ENCODE measurements at places on chromosomes 5 and 9. TPM values are rescaled to one million over a fixed set of nuclear protein-coding genes. Genes with fewer than 3 reads are reported as not detected.

C6 gene
- not detected for total RNA-seq

ISCA1 gene
- total RNA-seq = 9.7 TPM

ENTREP1 gene
- 4.2 TPM for total RNA-seq

CD14 gene
- 15.1 TPM for total RNA-seq

MBLAC2 gene
- total RNA-seq = 10.5 TPM

CYLC2 gene
- total RNA-seq = not detected

OBP2B gene
- not detected for total RNA-seq

SPATA9 gene
- not detected for total RNA-seq

TAF11L10 gene
- total RNA-seq = not detected

WNT8A gene
- not detected for total RNA-seq

DNA sequence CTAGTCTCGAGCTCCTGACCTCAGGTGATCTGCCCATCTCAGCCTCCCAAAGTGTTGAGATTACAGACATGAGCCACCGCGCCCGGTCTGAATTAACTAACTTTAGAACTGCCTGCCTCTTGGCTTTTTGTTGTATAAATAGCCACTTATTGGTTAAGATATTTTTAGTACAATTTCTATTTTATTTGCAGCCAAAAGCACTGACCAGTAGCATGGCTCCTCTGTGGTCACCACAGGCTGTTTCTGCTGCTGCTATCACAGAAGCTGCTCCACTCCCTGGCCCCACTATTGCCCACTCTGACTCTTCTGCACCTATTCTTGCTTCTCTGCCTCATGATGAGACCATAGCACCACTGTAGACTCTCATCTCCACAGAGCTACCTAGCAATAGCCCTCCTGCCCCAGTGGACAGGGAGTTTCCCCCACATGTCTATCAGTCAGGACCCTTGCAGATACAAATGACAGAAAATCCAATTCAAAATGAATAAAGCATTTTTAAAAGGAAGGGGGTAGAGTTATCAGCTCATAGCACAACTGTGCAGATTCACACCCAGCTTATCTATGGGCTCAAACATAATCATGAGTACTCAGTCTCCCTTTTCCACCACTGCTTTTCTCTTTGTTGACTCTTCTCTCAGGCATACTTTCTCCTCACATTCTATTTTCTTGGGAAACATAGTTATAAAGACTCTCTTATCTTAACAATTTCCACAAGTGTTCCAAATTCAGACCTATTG is 151.8 kb upstream of the EPB41L4A start:
- H3K27me3 ChIP-seq = no peaks in the 10 kb centered on the region
- no peaks in the 10 kb centered on the region for H3K4me1 ChIP-seq
- no peak overlapping the region for H3K27ac ChIP-seq
- no peaks in the 10 kb centered on the region for H3K36me3 ChIP-seq
- H3K4me3 ChIP-seq = no peak overlapping the region
- no peak for DNase-seq

DNA sequence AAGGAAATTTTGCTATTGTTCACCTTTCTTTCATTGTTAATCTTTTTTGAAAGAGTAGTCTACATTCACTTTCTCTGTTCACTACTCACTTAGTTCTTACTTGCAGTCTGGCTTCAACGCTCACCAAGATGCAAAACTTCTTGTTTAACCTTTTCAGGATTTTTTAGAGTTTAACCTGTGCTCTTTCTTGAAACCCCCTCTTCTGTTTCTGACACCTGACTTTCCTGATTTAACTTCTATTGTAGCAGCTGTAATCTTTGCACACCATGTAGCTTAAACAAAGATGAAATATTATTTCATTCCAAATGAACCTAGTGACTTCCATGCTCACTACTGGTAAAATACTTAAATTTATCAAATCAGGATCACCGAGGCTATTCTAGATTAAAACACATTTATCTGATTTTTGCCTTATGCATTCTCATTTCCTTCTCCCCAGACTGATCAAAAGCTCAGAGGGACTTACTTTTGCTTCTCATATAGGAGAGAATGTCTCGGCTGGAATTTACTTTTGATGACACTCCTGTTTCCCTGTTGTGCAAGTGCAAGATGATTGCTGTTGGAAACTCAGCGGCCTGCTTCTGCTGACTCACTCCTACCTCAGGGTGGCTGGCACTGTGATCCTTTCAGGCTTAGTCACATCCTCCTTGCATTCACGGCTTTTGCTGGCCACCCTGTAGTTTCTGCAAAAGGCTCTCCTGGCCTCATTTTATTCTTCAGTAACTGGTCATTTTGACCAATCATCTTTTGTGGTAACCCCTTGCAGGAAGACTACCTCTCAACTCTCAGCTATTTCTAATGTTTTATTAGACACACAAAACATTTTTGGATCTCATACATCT is 109.3 kb upstream of the IFNE start:
- H3K4me1 ChIP-seq = no peaks in the 10 kb centered on the region
- H3K36me3 ChIP-seq = no peaks in the 10 kb centered on the region
- H3K27me3 ChIP-seq = no peaks in the 10 kb centered on the region
- peak overlapping the region; percentile 31 for H3K27ac ChIP-seq

DNA sequence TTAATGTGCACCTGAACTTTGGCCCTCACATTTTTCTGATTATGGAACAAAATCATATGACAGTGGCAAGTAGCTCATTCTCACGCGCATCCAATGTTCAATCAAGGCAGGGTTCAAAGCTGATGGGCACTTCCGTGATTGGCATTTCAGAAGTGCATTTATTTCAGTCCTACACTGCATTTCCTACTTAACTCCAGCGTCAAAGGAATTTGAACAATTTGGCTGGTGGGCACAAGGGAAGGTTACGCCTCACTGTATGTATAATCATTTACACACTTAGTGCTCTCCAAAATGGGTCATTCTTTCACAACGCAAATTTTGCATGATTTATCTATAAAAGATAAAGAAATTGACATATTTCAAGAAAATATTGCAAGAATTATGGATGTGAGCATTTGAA is 167.9 kb upstream of the VLDLR start:
- H3K27me3 ChIP-seq = no peaks in the 10 kb centered on the region
- H3K4me1 ChIP-seq = no peaks in the 10 kb centered on the region
- DNase-seq = no peak
- no peak overlapping the region for H3K27ac ChIP-seq

GRCh38 chr5:57448751-57449150 is 33.9 kb downstream of the ACTBL2 start:
- no peak overlapping the region for H3K4me3 ChIP-seq
- no peaks in the 10 kb centered on the region for H3K27me3 ChIP-seq
- peaks cover 19% of the 10 kb centered on the region for H3K4me1 ChIP-seq
- H3K27ac ChIP-seq = no peak overlapping the region
- no peaks in the 10 kb centered on the region for H3K36me3 ChIP-seq
- no peak for DNase-seq

- H3K27me3 ChIP-seq = no peaks in the 10 kb centered on the region
- DNase-seq = no peak
- H3K4me3 ChIP-seq = peak overlapping the region; percentile 58
Measured at GRCh38 chr9:95048225-95049087, 269.1 kb downstream of the FANCC start.

GRCh38 chr9:68969538-68969937 is 44.4 kb downstream of the PRKACG start:
- H3K36me3 ChIP-seq = no peaks in the 10 kb centered on the region
- H3K4me3 ChIP-seq = no peak overlapping the region
- DNase-seq = no peak
- H3K4me1 ChIP-seq = no peaks in the 10 kb centered on the region
- H3K27me3 ChIP-seq = no peaks in the 10 kb centered on the region

- no peak overlapping the region for H3K27ac ChIP-seq
- no peaks in the 10 kb centered on the region for H3K36me3 ChIP-seq
- H3K4me1 ChIP-seq = no peaks in the 10 kb centered on the region
- no peak overlapping the region for H3K4me3 ChIP-seq
- DNase-seq = no peak
- no peaks in the 10 kb centered on the region for H3K27me3 ChIP-seq
Measured at GRCh38 chr9:22363421-22363887, 83.2 kb upstream of the DMRTA1 start.

DNA sequence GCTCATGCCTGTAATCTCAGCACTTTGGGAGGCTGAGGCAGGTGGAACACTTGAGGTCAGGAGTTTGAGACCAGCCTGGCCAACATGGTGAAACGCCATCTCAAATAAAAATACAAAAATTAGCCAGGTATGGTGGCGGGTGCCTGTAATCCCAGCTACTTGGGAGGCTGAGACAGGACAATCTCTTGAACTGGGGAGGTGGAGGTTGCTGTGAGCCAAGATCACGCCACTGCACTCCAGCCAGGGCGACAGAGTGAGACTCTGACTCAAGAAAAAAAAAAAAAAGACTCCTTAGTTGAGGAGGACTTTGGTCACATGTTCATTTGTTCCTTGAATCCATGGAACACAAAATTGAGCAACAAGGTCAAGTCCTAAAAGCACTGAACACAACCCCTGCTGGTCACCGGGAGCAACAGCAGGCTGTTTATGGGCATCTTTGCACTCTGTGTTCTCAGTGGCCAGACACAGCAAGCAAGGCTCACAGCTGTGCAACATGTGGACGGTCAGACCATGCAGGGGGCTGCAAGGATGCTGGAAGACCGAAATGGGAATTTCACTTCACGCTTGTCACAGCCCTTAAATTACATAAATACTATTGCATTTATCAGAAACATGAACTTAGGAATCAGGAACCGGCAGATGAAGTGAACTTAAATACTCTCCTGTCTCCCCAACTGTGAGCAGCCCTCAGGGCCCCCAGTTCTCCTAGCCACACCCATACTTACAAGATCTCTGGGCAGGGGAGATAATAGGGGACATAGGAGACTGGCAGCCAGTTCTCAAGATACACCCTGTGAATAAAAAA is 2.8 kb downstream of the GBGT1 start:
- no peak for DNase-seq
- H3K4me3 ChIP-seq = no peak overlapping the region
- peaks cover 18% of the 10 kb centered on the region for H3K27me3 ChIP-seq
- peaks cover 39% of the 10 kb centered on the region for H3K4me1 ChIP-seq

GRCh38 chr9:125630436-125630835 is 76.6 kb downstream of the MAPKAP1 start:
- H3K27ac ChIP-seq = no peak overlapping the region
- DNase-seq = no peak
- H3K4me3 ChIP-seq = no peak overlapping the region
- H3K36me3 ChIP-seq = no peaks in the 10 kb centered on the region
- H3K27me3 ChIP-seq = no peaks in the 10 kb centered on the region

DNA sequence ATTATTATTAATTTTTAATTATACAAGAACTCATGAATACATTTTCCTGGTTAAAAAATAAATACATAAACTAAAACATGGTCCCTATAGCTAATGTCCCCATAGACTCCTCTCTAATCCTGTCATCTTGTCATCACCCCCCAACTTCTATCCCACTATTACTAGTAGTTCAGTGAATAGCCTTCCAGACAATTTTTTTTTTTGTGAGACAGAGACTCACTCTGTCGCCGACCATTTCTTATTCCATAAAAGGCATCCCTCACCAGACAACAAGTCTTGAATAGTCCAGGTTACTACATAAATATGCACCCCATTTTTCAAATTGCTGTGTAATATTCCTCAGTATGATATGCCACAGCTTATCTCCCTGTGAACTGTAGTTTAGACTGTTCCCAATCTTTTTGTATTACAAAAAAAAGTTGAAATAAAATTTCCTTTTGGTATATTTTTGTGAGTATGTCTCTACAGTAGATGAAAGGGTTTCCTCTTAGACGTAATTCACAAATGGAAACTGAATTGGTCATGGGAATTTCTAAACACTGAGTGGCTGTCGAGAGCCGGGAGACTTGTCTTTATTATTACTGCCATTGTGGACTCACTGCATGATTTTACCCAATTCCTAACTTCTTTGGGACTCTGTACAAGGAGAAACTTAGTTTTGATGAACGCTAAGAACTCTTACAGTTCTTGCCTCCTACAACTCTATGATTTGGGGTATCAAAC is 6.4 kb upstream of the ABLIM3 start:
- no peak for DNase-seq
- no peaks in the 10 kb centered on the region for H3K27me3 ChIP-seq
- no peaks in the 10 kb centered on the region for H3K36me3 ChIP-seq
- peak overlapping the region; percentile 62 for H3K27ac ChIP-seq

DNA sequence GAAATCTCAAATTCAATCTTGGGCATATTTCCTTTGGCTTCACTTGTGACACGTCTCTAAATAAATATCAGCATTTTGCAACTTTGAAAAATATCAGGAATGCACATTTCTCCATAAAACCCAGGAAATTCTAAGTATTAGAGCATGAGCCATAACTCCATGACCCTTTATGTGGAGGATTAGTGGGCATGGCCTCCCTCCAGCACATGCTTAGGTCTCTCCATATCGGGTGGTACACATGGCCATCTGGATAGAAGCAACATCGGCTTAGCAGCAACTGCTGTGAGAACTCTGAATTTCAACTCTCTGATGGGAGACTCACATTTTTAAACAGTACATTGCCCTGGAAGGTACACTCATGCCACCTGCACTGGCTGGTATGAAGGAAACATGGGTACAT is 73.7 kb upstream of the EGFLAM start:
- H3K4me3 ChIP-seq = no peak overlapping the region
- H3K27ac ChIP-seq = no peak overlapping the region

Data from esophagus squamous epithelium (tissue), 5 donors.